ENCODE measurements at places on chromosomes 2 and 18.

DNA sequence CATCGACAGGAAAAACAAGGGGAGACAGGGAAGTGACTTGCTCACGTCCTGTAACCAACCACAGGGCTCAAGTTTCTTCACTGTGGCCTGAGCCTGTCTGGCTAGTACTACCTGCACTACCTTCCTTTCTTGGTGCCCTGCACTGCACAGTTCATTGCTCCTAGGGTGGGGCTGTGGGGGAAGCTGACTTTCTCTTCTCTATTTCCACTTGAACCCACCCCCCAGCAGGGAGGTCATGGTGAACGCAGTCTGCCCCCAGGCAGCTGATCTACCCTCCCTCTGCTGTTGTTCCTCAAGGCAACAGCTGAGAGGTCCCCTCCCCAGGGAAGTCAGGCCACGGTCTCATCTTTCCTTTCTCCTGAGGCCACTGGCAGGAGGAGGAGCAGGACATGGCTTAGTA, 532.1 kb downstream of the SOX11 start:
- DNase-seq: no peak

DNA sequence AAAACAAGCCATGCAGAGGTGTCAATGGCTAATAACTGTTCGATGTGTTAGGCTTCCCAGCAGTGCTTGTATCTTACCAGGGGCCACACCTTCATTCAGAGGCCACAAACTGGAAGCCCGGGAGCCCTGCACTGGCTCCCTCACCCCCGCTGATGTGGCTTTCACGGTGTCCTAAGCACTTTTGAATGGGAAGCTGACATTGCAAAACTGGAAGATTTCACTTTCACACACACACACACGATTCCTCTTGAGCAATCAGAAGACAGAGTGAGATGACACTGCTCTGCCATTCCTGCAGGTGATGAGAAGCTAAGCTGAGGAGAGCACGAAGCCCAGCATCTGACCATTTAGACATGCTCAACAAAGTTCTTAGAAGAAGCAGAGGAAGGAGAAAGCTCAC, 8.6 kb upstream of the ZNF407 start:
- no peak for DNase-seq

DNA sequence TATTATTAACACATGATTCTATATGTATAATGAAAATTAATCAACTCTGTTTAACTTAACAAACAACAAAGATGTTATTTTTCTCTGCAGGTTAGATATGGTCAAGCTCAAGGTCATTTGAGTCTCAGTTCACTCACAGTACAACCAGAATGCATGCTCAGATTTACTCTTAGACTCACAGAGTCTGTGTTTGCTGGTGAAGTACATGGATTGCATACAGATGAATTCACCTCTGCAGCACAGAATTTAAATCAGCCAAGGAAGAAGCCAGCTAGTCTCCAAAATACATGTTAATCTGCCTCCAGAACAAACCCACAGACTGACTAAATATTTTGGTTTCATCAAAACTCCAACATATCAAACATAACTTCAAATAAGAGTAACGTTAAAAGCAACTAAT, 424.5 kb downstream of the RAD51AP2 start:
- no peak for DNase-seq

- DNase-seq: no peak
These were observed 52.8 kb downstream of the EIF5B start for GRCh38 chr2:99389946-99390345.

- no peak for DNase-seq
These were observed 404.3 kb downstream of the ZNF521 start for GRCh38 chr18:24947521-24948305.

DNA sequence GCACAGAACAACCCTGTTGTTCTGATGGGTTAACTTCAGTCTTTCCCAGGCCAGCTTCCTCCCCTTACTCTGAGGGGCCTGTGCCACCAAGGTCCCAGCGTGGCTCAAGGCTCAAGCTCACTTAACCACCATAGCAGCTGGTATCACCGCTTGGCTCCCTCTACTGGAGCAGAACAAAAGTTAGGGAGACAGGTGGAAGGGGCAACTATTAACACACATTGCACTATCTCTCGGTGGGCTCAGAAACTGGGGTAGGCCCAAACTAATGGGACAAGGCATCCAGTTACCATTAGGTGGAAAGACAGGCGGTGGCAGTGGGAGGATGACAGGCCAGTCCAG, 88.7 kb upstream of the ATL2 start:
- DNase-seq: no peak

- DNase-seq: no peak
These were observed 428.5 kb upstream of the CNTNAP5 start for GRCh38 chr2:123596621-123597020.

GRCh38 chr2:159595410-159596046, 20.8 kb downstream of the BAZ2B start:
- DNase-seq: no peak

- DNase-seq: no peak
These were observed 846.9 kb upstream of the ACVR2A start for GRCh38 chr2:146997945-146998344.

All from NCI-H1092 treated with DMSO at 0.1 percent for 48 hours (cell line).